Fibroblast of skin of right quadriceps (primary cell): ENCODE measurements at places on chromosomes 4 and X.

- no peak for DNase-seq
Measured at GRCh38 chrX:68651110-68651509, 3.6 kb downstream of the STARD8 start.

GRCh38 chrX:24732766-24733500, 39.2 kb downstream of the POLA1 start:
- peak; percentile 1 for DNase-seq

DNA sequence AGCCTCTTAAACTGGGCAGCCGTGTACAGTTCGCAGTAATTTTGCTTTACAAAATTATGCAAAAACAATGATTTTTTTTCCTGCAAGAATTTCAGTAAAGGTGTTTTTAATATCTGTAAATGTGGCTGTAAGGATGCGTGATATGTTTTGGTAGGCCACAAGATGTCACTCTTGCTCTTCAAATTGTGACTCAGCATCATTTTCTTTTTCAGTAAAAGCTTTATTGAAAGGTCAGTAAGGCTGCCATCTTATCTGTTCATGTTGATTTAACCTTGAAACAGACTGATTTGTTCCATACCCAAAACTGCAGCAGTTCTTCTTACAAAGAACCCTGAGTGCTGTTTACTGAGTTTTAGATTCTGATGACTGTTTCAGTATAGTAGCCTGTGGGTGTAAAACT, 39.9 kb downstream of the TXLNG start:
- DNase-seq, result peak; percentile 45

DNA sequence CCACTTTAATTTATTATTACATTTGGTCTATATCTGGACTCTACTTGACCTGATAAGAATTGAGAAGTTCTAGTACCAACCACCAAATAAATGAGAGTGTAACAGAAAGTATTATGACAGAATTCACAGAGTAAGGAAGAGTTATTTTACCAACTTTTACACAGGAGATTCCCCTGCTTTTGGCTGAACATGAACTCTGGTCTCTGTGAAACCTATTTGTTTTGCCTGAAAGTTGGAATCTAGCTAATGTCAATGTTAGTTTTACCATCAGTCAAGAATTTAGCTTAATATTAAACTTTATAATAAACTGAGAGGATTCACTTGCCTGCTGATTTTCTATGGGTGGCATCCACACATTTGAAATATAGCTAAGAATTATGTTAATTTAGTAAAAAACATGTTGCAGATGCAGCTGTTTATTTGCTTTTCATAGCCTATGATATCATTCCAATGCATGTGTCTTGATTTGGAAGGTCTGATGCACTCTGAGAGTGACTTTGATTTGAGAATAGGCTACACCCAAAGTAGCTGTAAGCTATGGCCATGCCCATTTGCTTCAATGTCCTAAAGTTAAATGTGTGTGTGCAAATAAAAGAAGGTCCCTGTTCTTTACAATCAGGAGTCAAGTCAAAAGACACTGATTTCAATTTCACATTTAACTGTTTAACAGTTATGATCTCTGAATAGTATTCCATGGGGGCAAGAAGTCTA, 150.9 kb upstream of the RASGEF1B start:
- DNase-seq, result no peak

GRCh38 chrX:49972328-49972860, 50.0 kb downstream of the CLCN5 start:
- DNase-seq, result no peak

- no peak for DNase-seq
Measured at GRCh38 chrX:13933352-13933751, 96.3 kb downstream of the GEMIN8 start.

DNA sequence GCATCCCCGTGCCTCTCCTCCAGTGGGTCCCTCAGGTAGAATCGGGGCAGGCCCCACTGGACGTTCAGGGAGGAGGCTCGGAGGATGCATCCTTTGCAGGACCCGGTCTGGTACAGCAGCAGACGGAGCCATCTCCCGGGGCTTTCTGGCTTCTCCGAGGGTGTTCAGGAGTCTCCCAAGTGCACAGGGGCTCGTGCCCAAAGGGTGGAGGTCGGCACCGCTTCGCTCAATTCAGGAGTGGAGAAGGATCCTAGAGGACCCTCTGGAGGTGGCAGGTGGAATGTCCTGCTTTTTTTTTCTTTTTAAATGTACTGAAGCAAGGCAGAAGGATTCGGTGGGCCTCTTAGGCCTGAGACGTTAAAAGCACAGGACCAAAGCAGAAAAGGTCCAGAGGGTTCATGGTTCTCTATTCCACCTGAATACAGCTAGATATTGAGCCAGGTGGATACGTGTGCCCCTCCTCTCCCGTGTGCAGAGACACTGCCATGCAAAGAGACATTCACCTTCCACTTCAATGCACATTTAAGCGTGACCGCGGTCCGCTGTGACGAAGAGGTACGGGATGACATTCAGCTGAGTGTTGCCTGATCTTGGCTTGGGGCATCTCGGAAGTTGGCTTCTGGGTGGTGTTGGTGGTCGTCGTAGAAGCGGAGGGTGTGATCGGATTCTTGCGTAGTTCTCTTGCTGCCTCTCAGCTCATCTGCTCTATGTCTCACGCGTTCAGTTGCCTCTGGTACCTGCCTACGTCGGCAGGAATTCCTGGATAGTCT, 281.2 kb upstream of the AGTR2 start:
- DNase-seq, result no peak

DNA sequence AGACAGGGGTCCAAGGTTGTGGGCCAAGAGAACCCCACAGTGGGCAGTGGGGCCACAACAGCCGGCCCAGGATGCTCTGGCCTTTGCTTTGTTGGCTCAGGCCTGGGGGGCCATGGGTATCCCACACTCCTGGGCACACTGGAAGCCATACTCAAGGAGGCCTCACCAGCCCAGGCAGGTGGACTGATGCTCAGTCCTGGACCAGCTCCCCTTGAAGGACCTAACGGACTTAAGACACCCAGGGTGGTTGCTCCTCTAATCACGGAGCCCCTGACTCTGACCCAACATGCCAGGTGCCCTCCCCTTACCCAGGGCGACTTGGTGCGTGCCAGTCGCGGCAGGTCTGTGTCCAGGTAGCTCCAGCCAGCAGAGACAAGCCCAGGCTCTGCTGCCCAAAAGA, 50.8 kb downstream of the ZFYVE28 start:
- DNase-seq, result no peak

GRCh38 chr4:106676173-106676921, 307.8 kb upstream of the GIMD1 start:
- peak; percentile 88 for DNase-seq

- no peak for DNase-seq
Measured at GRCh38 chr4:46886711-46887110, 22.3 kb downstream of the COX7B2 start.

GRCh38 chr4:64192731-64193412, 216.4 kb downstream of the TECRL start:
- no peak for DNase-seq

DNA sequence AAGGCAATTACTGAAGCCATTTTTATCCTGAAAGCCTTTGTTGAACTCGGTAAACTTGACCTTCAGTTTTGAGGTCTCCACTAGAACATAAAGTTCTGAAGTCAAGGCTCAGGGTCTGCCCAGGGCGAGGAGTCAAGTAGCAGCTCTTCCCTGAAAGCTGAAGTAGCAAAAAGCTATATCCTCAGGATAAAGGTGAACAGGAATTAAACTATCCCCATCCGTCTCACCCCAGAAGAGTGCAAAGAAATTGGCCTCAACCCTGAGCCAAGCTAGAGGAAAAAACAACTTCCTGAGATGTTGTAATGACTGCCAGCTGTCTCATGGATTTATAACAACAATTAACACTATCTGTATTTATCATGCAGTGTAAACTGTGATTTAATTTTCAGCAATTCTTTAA, 590.8 kb downstream of the SPRY1 start:
- no peak for DNase-seq

DNA sequence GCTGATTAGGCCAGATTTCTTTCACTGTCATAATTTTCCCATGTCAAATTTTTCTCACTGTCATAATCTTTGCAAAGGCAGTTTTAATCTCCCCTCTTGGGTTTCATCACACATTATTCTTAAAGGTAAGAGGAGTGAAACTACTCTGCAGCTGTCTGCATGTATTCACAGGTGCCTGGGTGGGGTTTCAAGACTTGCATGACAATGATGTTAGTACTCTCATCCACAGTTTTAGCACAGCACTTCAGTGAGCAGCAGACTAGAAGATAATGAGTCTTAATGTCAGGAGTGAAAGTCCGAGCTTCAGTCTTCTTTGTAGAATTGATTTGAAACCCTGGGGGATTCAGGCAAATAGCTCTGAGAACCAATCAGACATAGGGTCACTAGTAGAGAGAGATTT, 182.5 kb upstream of the GALNT7 start:
- DNase-seq, result no peak

DNA sequence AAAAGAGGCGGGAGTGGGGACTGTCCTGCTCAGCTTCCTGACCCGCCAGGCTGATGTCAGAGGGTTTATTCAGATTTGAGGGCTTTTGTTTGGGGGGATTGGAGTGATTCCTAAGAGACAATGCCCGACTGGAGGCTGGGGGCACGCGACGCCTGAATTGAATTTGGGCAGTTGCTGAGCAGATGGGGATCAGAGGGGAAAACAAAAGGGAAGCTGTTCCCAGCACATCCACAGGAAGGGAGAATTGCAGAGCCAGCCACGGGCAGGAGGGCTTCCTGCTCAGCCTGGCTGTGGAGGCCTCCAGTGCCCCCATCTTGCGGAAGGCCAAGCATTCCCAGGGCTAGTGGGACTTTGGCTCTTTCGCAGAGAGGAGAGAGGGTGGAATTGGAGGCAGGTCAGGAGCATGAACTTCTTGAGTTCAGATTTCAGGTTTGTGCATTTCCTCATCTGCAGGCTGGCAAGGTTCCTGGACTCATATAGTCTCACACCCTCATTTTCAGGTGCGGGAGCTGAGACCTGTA, 162.8 kb downstream of the NHS start:
- no peak for DNase-seq

GRCh38 chr4:10656420-10656819, 28.1 kb downstream of the CLNK start:
- DNase-seq, result no peak

GRCh38 chr4:68271851-68272357, 26.4 kb upstream of the TMPRSS11B start:
- DNase-seq, result peak; percentile 53

DNA sequence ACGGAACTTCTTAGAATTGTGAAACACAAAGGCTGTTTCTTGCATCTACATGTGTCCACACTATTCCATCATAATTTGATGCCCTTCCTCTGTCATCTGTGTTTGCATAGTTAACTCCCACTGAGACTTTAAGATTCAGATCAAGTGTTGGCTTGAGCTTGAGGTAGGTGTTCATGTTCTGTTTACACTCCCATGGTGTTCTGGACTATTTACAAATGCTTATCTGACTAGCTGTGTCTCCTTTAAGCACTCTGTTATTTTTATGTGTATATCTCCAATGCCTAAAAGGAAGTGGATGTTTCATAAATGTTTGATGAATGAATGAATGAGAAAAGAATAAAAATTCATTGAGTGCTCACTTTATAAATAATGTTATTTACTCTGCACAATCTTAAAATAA, 622.7 kb downstream of the RAB28 start:
- DNase-seq, result no peak

DNA sequence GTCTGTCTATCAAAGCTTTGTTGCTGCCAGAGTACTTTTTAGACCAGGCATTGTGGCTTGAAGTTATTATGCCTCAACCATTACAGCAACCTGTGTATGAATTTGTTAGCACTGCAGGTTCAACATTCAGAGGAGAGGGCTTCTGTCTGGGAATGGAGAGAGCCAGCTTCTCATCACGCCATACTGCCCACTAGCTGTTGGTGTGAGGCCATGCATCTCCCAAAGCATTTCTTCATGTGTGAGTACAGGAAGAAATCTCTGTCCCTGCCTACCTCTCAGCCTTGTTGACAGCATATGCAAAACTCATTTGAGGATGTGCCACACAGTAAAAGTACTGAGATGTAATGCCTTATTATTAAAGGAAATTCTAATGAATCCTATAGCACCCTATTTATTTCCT, 76.9 kb upstream of the PPARGC1A start:
- DNase-seq, result no peak

DNA sequence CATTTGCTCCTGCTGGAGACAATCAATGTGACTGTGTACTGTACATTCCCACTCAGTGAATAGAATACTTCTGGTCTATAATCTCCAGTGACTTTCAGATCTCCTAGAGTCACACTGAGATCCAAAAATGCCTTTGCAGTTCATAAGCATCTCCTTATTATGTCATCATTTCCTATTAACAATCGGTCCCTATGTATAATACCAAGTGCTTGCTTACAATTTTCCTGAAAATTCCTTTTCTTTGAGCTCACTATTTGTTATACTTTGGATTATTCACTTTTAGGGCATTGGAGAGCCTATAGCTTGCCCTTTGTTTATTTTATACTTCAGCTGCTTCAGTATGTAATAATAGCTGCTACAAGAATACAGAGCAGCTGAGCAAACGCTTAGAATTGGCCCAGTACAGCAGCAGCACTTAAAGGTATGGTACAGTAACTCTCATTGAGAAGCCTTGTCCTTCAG, 313.0 kb downstream of the DCTD start:
- DNase-seq, result peak; percentile 81

GRCh38 chr4:75516144-75516543, 1.9 kb downstream of the THAP6 start:
- no peak for DNase-seq

- DNase-seq, result peak; percentile 57
Measured at GRCh38 chr4:127509155-127509554, 123.6 kb upstream of the INTU start.

DNA sequence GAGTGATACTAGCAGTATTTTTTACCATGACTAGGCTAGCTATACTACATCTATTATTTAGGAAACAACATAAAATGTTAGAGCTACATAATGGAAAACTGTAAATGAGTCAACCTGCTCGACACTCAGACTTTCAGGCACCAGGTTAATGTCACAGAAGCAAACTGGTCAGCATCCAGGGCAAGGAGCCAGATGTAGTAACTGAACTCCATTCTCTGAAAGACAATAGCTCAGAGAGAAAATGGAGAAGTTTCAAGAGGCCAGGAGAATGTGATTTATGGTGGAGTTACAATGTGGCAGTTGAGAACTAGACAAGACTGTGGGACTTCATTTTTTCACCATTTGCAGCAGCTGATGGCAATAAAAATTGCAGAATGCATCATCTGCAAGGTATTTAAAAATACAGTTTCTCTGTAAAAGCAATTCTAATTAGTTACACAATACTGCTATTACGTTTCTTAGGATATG, 342.7 kb upstream of the PABPC4L start:
- DNase-seq, result peak; percentile 93

GRCh38 chrX:153442463-153442862, 3.4 kb downstream of the TREX2 start:
- no peak for DNase-seq

DNA sequence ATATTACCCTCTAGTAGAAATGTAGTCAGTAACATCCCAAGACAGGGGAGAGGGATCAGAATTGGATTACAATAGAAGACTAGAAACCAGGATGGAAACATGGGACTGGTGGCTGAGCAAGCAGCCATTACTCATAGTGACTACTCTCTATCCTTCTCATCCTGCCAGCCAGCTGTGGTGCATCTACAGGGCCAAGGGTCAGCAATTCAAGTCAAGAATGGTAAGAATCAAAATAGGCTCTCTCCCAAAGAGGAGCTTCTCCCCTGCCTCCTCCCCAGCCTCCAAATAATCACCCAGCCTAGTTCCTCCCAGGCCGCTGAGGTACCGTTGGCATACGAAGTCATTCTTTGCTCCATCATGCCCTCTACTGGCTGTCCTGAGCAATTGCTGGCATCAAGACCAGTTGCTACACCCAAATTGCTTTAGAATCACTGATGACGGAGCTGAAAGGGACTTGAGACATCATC, 19.4 kb downstream of the AWAT2 start:
- peak; percentile 48 for DNase-seq
